ENCODE measurements at places on chromosomes 13 and 19. TPM values are rescaled to one million over a fixed set of nuclear protein-coding genes. Genes with fewer than 3 reads are reported as not detected.

Gene OR4F17
- total RNA-seq: not detected

Gene MBD3L2
- not detected for total RNA-seq

DNA sequence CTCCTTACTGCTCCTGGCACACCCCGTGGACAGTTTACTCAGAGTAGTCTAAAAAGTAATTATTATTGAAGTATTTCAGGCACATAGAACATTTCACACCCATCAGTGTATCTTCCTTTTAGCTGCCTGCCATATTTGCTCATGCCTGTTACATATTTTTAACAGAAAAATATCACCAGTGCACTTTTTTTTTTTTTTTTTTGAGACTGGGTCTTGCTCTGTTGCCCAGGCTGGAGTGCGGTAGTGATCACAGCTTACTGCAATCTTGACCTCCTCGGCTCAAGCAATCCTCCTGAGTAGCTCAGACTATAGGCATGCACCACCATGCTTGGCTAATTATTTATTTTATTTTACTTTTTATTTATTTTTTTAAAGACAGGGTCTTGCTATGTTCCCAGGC lies 40.7 kb upstream of the GPI start:
- no peak overlapping the region for H3K27ac ChIP-seq
- no peaks in the 10 kb centered on the region for H3K4me1 ChIP-seq
- no peak for DNase-seq
- H3K36me3 ChIP-seq: peaks cover 34% of the 10 kb centered on the region

DNA sequence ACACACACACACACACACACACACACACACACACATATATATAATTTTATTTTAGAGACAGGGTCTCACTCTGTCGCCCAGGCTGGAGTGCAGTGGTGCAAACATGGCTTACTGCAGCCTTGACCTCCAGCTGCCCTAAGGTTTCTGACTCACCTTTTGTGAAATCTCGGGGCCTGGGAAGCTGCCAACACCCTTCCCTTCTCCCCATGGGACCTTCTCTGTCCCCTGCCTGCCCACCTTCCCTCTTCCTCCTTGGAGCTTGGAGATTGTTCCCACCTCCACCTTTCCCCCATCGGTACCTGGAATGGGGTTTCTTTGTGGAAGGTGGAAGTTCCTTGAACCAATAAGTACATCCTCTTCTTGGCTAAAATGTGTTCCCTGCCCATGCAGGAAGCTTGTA lies 6.3 kb downstream of the ARRDC5 start:
- no peaks in the 10 kb centered on the region for H3K36me3 ChIP-seq
- H3K4me1 ChIP-seq: no peaks in the 10 kb centered on the region
- no peaks in the 10 kb centered on the region for H3K27me3 ChIP-seq
- DNase-seq: no peak
- no peak overlapping the region for H3K27ac ChIP-seq
- no peak overlapping the region for H3K4me3 ChIP-seq

GRCh38 chr13:40780822-40781401 lies 8.5 kb upstream of the SLC25A15 start:
- H3K4me3 ChIP-seq: no peak overlapping the region
- no peaks in the 10 kb centered on the region for H3K36me3 ChIP-seq
- H3K27me3 ChIP-seq: no peaks in the 10 kb centered on the region
- H3K4me1 ChIP-seq: peaks cover 27% of the 10 kb centered on the region
- no peak overlapping the region for H3K27ac ChIP-seq
- DNase-seq: no peak

GRCh38 chr13:28636069-28636468 lies 22.9 kb upstream of the POMP start:
- H3K27me3 ChIP-seq: peaks cover 17% of the 10 kb centered on the region
- H3K27ac ChIP-seq: no peak overlapping the region
- no peak for DNase-seq
- no peaks in the 10 kb centered on the region for H3K36me3 ChIP-seq

DNA sequence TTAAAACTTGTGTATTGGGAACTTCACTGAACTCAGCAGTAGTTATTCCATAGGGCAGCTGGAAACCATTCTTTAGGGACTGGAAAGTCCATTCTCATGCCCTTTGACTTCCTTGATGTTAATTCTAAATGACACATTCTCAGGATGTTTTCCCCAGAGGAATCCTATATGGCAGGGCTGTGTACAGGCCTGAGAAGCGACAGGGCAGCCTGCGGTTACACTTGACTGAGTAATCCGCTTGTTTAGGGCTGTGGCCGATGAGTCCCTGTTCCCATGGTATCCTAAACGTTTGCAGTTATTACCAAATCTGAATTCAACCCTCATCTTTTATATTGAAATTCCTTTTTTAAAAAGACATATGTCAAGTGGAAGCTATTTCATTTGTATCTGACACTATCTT lies 83.5 kb downstream of the COL4A2 start:
- H3K36me3 ChIP-seq: no peaks in the 10 kb centered on the region
- peaks cover 37% of the 10 kb centered on the region for H3K27me3 ChIP-seq
- peaks cover 4% of the 10 kb centered on the region for H3K4me1 ChIP-seq
- DNase-seq: no peak

DNA sequence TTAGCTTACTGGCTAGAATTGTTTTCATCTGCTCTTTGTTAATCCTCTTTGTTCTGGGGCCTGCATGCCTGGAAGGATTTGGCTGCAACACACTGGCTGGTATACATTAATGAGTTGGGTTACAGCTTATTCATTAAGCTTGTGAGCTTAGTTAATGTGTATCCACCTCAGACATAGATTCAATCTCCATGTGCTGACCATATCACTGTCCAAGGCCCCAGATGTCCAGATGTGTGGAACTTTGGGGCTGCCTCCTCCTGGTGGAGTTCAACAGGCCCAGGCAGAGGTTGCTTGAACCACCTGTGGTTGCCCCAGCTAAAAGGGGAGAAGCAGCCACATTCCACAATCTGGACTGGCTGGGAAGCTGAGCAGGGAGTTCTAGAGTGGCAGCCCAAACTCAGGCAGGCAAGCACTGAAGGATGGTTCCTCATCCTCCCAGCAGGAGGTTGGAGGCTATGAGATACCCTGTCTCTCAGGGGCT lies 5.4 kb downstream of the DIAPH3 start:
- peaks cover 24% of the 10 kb centered on the region for H3K4me1 ChIP-seq
- H3K36me3 ChIP-seq: peaks cover 43% of the 10 kb centered on the region
- no peak for DNase-seq
- no peak overlapping the region for H3K4me3 ChIP-seq
- H3K27ac ChIP-seq: no peak overlapping the region

DNA sequence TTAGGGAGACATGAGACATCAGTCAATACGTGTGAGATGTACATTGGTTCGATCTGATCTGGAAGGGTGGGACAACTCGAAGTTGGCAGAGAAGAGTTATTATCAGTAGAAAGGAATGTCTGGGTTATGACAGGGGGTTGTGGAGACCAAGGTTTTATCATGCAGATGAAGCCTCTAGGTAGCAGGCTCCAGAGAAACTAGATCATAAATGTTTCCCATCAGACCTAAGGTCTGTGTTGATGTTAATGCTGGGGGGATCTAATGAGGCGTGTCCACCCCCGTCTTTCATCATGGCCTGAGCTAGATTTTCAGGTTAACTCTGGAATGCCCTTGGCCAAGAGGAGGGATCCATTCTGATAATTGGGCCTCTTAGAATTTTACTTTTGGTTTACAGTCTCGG lies 187.0 kb upstream of the KL start:
- DNase-seq: no peak
- peaks cover 2% of the 10 kb centered on the region for H3K27me3 ChIP-seq
- H3K36me3 ChIP-seq: no peaks in the 10 kb centered on the region
- no peak overlapping the region for H3K4me3 ChIP-seq
- H3K27ac ChIP-seq: no peak overlapping the region

- no peaks in the 10 kb centered on the region for H3K36me3 ChIP-seq
- peaks cover 17% of the 10 kb centered on the region for H3K27me3 ChIP-seq
- no peak overlapping the region for H3K27ac ChIP-seq
- DNase-seq: no peak
- H3K4me1 ChIP-seq: peaks cover 2% of the 10 kb centered on the region
- no peak overlapping the region for H3K4me3 ChIP-seq
Observed at GRCh38 chr19:17365361-17365760, 11.8 kb downstream of the PLVAP start.

- no peak overlapping the region for H3K4me3 ChIP-seq
- H3K36me3 ChIP-seq: no peaks in the 10 kb centered on the region
- no peaks in the 10 kb centered on the region for H3K27me3 ChIP-seq
- H3K27ac ChIP-seq: no peak overlapping the region
Observed at GRCh38 chr13:108435393-108436149, 166.1 kb downstream of the TNFSF13B start.

DNA sequence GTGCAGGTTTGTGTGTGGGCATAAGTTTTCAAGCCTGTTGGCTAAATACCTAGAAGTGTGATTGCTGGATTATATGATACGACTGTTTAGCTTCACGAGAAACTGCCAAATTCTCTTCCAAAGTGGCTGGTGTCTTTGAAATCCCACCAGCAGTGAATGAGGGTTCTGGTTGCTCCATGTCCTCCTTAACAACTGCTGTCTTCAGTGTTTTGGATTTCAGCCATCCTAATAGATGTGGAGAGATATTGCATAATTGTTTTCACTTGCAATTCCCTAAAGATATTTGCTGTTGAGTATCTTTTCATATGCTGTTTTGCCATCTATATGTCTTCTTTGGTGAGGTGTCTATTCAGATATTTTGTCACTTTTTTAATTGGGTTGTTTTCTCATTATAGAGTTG lies 390.5 kb downstream of the ZNF536 start:
- H3K4me3 ChIP-seq: no peak overlapping the region
- H3K27ac ChIP-seq: no peak overlapping the region
- no peaks in the 10 kb centered on the region for H3K36me3 ChIP-seq

GRCh38 chr19:37988758-37989635 lies 82.0 kb downstream of the SIPA1L3 start:
- H3K27me3 ChIP-seq: no peaks in the 10 kb centered on the region
- H3K36me3 ChIP-seq: no peaks in the 10 kb centered on the region
- DNase-seq: no peak
- no peak overlapping the region for H3K4me3 ChIP-seq

Measured in activated CD4-positive, alpha-beta memory T cell treated with anti-CD3 and anti-CD28 coated beads, Interleukin-2, amount 10 ng/mL, durations not matched to agents 7 days and 5 days (primary cell).